Left cardiac atrium (tissue), 4 donors: ENCODE measurements at places on chromosomes 4 and X. TPM values are rescaled to one million over a fixed set of nuclear protein-coding genes. Genes with fewer than 3 reads are reported as not detected.

Gene SOX3
- not detected for total RNA-seq

DNA sequence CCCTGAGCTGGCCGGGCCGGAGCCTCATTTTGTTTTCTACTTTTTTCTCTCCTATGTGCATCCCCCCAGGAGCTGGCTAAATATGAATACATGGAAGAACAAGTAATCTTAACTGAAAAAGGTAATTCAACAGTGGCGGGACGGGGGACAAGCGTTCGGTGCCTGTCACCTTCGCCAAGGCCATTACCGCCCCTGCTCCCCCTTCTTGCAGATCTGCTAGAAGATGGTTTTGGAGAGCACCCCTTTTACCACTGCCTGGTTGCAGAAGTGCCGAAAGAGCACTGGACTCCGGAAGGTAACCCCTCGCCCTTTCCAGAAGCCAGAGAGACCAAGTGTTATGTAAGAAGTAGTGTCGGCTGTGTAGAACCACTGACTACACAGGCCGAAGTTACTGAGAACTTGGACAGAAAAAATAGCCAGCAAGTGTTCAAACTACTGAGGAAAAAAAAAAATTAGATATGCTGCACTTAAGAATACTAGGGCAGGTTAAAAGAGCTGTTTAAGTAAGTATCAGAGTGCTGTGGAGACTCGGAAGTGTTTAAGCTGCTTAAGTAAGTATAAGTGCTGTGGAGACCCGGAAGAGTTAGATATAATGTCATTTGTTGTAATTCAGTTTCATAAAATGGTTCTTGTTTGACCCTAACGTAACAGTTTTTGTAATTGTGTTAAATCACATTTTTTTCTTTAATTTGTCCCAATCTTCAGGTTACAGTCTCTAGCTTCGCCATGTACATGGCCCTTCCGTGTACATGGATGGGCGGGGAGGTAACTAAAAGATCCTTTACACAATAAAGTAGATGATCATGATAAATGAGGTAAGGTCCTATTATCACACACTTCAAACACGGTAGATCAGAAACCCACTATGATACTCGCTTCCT, 856 bp downstream of the SAT1 start:
- peak; percentile 25 for DNase-seq

Gene VCX3B
- total RNA-seq: not detected

Gene TLR1
- 6.9 TPM for total RNA-seq

- no peak for DNase-seq
These were observed 5.7 kb upstream of the MGST2 start for GRCh38 chr4:139659735-139660424.

GRCh38 chr4:98583265-98583664, 75.1 kb downstream of the TSPAN5 start:
- DNase-seq: no peak

Gene CXCL6
- 1.5 TPM for total RNA-seq

DNA sequence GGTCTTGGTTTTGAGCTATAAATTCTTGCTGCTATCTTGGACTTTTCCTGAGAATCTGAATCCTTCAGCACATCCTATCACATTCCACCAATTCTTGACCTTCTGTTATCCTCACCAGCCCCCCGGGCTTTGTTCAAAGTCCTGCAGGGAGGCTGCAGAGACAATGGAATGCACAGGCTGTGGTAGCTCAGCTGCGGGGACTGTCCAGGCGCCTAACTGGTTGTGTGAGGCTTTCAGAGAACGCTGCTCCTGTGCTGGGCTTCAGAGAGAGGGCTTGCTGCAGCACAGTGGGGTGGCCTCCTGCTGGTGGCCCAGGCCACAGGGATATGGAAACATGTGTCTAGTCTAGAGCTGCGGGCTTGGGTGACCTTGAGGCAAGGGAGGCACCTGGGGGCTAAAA, 196.3 kb upstream of the GATB start:
- no peak for DNase-seq

GRCh38 chr4:184358521-184359232, 115.7 kb downstream of the IRF2 start:
- DNase-seq: no peak

Gene PAGE2
- not detected for total RNA-seq

- DNase-seq: no peak
These were observed 142.0 kb downstream of the RBMX2 start for GRCh38 chrX:130543603-130544325.
